ENCODE measurements at places on chromosomes 7 and 10.

DNA sequence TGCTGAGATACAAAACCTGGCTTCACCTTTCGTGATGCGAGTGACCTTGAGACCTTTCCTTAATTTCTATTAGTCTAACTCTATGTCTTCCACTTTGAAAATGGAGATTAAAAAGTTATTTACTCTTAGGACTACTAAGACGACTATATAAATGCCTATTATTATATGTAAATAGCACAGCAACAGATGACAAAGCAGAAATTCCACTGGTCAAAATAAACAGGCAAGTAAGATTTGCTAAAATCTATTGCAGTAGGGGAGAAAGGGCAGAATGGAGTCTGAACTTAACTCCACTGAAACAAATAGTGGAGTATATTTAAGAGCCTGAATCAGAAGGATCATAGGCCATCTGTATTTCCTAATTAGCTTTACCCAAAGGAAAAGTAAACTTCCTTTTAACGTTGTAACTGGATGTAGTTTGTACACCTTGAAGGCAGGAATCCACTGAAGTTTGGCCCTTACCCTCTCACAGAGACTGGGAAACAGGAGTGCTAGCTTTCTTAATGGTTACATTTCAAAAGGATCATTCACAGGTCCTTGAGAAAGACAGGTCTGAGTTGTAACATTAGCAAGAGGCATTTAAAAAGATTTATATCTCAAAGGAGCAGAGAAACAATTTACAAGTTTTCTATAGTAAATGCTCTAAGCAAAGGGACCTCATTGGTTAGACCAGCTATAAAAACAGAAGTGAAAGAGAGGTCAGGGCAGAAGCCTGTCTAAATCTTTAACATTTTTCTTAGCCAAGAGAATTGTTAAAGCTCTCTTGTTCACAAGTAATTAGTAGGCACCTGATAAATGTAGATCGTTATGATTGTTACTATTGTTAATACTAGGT is 332.5 kb downstream of the ZWINT start:
- no peak for DNase-seq

DNA sequence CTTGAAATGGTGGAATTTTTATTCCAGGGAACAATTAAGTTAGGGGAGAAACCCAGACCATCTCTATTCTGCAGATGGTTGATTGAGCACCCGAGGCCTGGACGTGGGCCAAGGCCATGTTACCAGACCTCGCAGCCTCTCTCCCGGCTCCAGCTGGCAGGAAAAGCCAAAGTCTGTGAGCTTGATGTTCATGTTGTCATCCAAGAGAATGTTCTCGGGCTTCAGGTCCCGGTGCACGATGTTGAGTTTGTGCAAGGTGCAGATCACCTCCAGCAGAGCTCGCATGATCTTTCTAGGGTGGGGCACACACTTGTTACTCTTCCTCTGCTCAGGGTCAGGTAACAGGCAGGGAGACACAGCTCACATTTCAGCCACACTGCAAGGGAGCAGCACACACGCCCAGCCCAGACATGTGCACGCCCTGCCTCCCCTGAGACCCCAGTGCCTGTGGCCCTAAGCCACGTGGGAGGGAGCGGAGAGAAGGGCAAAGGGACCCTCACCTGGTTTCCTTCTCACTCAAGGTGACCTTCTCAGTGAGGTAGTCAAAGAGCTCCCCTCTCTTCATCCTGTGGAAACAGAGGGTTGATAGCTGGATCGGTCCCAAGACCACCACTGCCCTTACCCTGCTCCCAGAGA is 9.5 kb downstream of the PHKG1 start:
- DNase-seq: no peak

- no peak for DNase-seq
Measured at GRCh38 chr10:118960157-118961090, 69.1 kb upstream of the NANOS1 start.

- no peak for DNase-seq
Measured at GRCh38 chr7:3897430-3898372, 596.6 kb downstream of the SDK1 start.

DNA sequence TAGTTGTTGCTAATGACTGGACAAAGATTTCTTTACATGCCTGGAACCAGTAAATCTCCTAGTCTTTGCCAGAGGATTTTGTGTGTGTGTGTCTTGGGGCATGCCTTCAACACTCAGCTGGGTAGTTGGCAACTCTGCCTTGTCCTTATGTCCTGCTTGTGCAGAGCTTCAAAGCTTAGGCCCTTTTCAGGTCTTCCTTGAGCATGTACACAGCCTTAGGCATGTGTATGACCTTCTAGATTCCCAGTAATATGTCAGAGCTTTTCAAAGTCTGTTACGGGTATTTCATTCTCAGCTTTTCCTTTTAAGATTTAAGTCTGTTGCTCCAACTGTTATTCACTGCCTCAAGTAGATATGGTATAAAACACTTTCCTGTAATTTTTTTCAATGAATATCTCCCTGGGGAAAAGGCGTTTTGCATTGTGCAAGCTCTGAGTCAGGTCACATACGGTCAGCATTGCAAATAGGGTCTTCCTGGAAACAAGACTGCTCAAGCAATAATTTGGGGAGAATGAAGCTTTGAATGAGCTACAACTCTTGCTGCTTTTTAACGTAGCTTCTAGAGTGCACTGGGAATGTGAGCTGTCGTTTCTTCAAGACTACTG is 25.5 kb downstream of the SHOC2 start:
- DNase-seq: no peak

GRCh38 chr10:90675621-90676020 is 182.2 kb downstream of the HTR7 start:
- no peak for DNase-seq

DNA sequence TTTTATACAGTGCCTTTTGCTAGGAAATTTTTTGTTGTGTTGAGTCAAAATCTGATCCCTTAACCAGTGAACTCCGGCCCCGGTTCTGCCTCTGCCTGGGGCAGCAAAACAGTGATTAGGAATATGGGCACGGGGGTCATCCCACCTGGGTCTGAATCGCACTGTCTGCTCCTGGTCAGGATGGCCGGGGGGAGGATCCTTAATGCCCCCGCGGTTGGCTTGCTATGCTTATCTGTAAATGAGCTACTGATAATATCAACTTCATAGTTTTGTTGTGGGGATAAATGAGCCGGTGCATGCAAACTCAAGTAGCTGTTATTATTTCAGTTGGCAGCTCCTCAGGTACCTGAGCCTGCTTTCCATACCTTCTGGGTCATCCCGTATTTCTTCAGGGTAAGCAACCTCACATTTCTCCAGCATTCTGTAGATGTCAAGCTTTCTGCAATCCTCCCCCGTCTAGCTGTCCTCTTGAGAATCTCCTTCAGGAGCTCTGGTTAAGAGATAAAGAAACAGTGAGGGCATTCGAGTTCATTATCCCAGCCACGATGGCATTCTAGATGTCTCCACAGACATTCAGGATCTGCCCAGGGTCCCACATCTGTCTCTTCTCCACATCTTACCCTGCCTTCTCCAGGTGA is 592.2 kb downstream of the SDK1 start:
- DNase-seq: no peak

DNA sequence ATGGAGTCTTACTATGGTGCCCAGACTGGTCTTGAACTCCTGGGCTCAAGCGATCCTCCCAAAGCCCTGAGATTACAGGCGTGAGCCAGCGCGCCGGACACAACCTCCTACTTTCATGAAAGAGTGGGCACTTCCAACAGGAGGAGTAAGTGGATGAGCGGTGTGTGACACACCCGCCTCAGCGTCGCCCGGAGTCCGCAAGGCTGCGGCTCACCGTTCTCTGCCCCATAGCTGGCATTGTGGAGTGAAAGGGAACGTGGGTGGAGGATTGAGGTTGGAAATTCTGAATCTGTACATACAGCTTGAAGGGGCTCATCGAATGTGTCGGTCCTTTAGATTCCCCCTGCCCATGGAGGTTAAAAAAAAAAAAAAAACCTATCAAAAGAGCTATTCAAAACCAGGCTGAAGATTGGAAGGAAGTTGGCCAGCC is 524 bp upstream of the PRXL2A start:
- peak; percentile 22 for DNase-seq

- DNase-seq: no peak
Measured at GRCh38 chr7:125572414-125572813, 642.8 kb upstream of the POT1 start.

DNA sequence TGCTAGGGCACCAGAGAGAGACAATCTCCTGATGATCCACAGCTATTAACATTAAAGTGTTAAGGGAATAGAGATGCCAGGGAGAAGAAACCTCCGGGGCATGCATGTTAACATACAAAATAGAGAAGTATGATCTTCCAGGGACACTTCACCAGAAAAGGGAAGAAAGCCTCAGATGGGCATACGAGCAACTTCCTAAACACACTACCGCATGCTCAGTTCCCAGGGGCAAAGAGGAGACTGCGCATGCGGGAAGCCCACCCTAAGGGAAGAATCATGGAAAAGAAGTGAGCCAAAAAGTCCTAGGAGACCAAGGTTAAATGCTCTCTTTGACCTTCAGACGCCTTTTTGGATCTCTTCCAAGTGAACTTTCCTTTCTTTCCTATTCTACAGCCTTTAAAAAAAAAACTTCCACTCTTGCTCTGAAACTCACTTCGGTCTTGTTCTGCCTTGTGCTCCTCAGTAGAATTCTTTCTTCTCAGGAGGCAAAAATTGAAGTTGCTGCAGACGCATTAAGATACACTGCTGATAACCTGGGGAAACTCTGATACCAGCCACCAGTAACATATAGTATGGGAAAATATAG is 1211.3 kb downstream of the REEP3 start:
- no peak for DNase-seq

DNA sequence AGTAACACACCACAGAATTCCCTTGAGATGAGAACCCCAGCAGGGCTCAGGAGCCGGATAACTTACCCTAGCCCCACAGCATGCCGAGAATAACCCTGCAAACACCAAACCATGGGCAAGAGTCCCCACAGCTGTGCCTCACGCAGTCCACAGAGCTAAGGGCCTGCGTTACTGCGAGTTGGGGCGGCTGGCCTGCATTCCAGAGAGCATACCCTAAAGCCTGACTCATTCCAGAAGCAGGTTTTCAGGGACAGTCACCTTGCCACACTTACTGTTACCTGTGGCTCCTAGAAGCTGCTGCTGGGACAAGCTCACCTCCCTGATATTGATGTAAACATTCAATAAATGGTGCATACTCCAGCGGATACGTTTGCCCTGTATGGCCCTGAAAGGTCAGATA is 18.6 kb downstream of the FGFR2 start:
- no peak for DNase-seq

DNA sequence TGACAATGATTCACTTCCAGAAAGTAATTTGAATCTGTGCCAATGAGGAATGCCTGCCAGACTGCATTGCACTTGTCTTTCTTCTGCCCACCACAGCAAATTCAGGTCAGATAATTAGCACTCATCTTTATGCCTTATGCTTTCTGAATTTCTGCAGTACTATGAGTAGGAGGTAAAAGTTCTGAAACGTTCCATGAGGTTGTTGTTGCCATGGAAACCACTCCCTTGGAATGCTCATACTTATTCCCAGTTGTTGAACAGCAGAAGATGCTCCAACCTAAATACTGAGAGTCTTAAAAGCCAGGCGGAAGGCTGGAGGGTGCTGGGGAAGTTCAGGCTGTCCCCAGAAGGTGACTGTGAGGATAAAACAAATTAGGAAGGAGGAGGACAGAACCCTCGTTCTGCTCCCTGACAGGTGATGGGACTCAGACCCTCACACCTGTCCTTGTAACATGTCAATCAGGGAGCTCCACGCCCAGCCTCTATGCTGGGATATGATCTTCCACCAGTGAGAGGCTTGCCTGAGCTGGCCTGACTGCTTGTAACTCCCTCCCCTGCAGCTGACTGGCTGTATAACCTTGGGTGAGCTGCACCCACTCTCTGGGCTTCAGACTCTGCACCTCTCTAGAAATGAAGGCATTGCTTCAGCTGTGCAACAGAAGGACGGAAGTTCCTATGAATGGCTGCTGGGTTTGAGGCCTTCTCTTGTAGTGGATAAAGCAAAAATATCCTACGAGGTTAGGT is 554.3 kb upstream of the MGMT start:
- no peak for DNase-seq

- DNase-seq: no peak
Measured at GRCh38 chr10:114995468-114996247, 57.7 kb downstream of the TRUB1 start.

- DNase-seq: no peak
Measured at GRCh38 chr10:95373660-95374059, 82.9 kb upstream of the PDLIM1 start.

Measured in neural crest cell (in vitro differentiated cells).